ENCODE measurements at places on chromosomes 6 and 20.
A peak's percentile ranks its signal among the peaks of the same experiment; 100 is the strongest.

- DNase-seq, result no peak
These were observed 26.4 kb upstream of the PIM1 start for GRCh38 chr6:37143585-37143984.

DNA sequence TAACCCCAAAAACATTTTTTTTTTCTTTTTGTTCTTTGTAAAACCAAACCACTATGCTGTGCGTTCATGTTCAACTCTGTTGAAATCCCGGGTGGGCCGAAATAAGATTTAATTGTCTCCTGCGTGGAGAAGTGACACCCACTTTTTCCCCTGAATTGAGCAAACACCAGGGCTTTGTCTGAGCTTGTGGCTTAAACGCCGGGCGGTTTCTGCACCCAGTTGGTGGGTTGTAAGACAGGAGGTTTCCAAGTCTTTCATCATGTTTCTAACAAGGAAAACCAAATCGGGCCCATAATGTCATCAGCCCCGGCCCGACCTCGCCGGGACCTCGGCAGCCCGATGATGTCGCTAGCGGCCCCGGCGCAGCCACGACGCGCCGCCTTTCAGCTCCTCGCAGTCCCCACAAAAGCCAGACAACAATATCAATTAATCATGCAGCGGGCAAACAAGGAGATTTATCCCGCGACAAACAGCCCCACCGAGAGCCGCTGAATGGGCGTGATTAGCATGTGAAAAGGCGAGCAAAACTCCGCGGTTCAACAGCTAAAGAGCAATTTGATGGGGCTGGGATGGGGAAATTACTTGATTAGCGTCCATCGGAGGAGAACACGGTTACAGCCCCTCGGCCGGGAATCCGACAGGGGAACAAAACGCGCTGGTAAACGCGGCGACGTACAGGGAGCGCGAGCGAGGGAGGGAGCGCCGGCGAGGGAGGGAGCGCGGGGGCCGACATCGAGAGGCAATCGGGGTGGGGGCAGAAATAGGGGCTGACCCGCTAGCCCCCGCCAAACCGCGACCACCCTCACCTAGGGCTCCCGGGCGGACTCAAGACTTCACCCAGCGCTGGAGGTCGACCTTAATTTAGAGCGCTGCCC lies 5.3 kb downstream of the LINC00237 start:
- DNase-seq, result no peak

GRCh38 chr6:92125681-92126080 lies 1293.7 kb downstream of the EPHA7 start:
- no peak for DNase-seq

- no peak for DNase-seq
These were observed 59.6 kb upstream of the QKI start for GRCh38 chr6:163354761-163355425.

DNA sequence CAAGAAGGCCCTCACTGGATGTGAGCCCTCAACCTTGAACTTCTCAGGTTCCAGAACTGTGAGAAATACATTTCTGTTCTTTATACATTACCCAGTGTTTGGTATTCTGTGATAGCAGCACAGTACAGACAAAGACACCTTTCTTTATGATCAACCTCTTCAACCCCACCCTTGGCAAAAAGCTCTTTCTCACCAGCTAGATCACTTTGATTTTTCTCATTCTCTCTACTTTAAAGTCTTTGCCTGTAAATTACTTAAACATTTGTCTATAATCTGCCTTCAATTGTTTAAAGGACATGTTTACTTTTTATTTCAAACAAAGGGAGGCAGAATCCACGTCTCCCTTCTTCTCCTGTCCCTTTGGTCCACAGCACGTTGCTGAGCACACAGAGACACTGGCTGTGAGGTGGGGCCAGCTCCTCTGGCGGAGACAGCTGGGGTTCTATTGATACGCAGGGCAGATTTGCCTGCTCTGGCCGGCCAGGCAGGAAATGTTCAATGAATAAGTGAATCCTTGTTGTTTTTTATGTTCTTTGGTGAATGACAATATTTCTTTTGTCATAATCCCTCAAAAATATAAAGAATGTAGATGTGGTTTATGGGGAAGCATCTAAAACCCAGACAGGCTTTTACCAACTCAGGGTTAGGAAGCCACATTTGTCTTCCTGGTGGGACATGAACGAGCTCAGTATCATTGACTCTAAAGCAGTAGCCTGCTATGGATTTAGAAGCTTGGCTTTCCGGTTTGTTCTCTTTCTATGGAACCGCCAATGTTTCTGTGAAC lies 52.9 kb downstream of the NEDD9 start:
- no peak for DNase-seq

GRCh38 chr6:3729603-3730344 lies 21.7 kb downstream of the PXDC1 start:
- DNase-seq, result no peak

GRCh38 chr6:87645080-87645479 lies 55.1 kb downstream of the ORC3 start:
- no peak for DNase-seq

- DNase-seq, result no peak
These were observed 17.8 kb downstream of the BTBD3 start for GRCh38 chr20:11935212-11936154.

DNA sequence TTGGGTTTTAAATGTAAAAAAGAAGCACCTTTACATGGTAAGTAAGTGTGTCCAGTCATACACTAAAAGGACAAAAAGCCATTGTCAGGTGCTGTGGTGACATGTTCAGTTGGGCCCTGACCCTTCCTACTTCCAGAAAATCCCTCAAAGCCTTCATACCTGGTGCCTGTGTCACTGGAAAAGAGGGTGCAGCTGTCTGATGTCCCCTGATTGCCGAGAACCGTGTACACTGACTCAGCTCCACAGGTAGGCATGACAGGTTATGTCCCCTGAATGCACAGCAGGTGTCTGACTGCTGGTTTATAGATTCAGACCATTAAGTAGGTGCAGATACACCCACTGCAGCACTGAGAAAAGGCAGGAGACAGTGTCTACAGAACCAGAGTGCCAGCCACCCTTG lies 99.1 kb downstream of the FOXC1 start:
- DNase-seq, result no peak

DNA sequence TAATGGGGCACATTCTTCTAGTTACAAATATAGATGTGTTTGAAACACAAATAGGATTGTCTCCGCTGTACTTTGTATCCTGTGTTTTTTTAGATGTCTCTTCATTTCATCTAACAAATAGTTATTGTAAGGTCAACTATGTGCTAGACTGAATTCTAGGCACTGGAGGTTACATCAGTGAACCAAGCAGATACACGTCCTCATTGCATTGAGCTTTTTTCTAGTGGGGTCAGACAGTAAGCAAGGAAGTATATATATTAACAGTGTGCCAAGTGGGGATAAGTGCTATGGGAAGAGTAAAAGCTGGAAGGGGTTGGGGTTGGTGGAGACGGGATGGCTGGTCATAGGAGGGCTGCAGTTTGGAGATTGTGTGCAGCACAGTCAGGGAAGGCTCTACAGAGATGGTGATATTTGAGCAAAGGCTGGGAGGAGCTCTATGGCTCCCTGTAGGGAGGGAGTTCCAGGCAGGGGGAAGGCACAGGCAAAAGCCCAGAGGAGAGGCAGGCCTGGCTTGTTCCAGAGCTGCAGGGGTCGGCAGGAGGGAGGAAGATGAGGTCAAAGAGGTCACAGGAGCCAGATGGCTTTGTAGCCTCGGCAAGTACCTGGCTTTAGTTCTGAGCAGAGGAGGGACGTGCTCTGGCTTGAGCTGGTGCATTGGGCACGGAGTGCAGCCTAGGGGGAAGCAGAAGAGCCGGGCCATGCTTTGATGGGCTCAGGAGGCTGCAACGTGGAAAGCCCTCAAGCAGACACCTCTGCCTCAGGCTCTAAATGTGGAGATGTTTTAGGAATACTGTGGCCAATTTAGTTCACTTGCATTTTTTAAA lies 152.3 kb downstream of the ZDHHC14 start:
- no peak for DNase-seq

DNA sequence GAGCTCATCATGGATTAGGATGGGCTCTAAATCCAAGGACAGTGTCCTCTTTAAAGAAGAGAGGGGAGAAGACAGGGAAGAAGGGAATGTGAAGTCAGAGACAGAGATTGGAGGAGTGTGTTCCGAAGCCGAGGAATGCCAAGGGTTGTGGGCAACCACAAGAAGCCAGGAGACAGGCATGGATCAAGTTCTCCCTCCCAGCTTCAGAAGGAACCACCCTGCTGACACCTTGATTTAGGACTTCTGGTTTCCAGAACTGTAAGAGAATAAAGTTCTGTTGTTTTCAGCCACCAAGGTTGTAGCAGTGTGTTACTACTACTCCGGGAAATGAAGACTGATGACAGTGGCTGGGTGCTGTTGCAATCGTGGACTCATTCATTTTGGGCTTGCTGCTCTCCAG lies 120.1 kb downstream of the RPS12 start:
- no peak for DNase-seq

- DNase-seq, result no peak
These were observed at the start of gene SIGLEC1 for GRCh38 chr20:3712279-3712873. TSS of gene SIGLEC1 (minus strand) at chr20:3712600. CDS start at chr20:3707128, 5,472 bp downstream.

- no peak for DNase-seq
These were observed 79.0 kb downstream of the SAMD3 start for GRCh38 chr6:130143709-130144108.

DNA sequence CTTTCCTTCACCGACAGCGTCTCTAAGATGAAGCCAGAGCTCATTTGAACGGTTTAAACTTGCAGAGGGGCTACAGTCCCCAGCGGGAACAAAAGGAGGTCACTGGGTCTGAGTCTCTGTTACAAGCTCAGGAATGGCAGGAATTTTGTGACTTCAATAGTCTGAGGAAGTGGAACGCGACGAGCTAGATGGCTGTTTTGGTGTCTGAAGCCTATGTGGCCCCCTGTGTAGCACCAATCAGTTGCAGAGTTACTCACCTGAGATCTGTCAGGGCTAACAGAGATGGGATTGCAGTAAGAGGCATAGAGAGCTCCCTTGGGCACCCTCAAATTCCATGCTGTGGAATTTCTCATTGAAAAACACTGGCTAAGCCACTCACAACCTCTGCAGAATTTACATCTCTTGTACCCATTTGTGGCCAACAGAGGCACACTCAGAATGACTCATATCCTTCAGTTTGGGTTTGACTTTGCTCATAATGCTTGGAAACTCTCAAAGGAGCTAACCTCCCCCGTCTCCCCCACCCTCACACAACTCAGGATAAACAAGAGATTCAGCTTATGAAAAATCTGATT lies 7.1 kb upstream of the TCP11 start:
- peak; percentile 27 for DNase-seq

- no peak for DNase-seq
These were observed 467.4 kb upstream of the PLCB4 start for GRCh38 chr20:8601542-8601912.

- no peak for DNase-seq
These were observed 83.9 kb upstream of the DUSP22 start for GRCh38 chr6:208364-208763.

GRCh38 chr6:148177589-148178233 lies 164.9 kb upstream of the SASH1 start:
- DNase-seq, result peak; percentile 34

All from stimulated activated CD4-positive, alpha-beta T cell treated with anti-CD3 and anti-CD28 coated beads, Interleukin-2, amount 100 ng/mL, for 48 hours (primary cell).